ENCODE measurements at places on chromosomes 5 and 9. TPM values are rescaled to one million over a fixed set of nuclear protein-coding genes. Genes with fewer than 3 reads are reported as not detected.

ENTPD2 gene
- total RNA-seq: not detected

IFNK gene
- total RNA-seq: not detected

PPP1R26 gene
- 10.5 TPM for total RNA-seq

NR6A1 gene
- total RNA-seq: 0.88 TPM

TLN1 gene
- total RNA-seq: 306 TPM

MXD3 gene
- total RNA-seq: 2.7 TPM

AGXT2 gene
- not detected for total RNA-seq

MAP1B gene
- 164 TPM for total RNA-seq

CER1 gene
- not detected for total RNA-seq

PCDHB16 gene
- total RNA-seq: 1.1 TPM

- DNase-seq: no peak
Observed at GRCh38 chr5:33336891-33337636, 103.7 kb upstream of the TARS1 start.

GRCh38 chr5:168947212-168947868 is 353.6 kb downstream of the SLIT3 start:
- DNase-seq: peak; percentile 93

GRCh38 chr9:1216532-1216931 is 166.4 kb downstream of the DMRT2 start:
- no peak for DNase-seq

GRCh38 chr5:68554571-68555279 is 339.2 kb downstream of the PIK3R1 start:
- DNase-seq: peak; percentile 37

DNA sequence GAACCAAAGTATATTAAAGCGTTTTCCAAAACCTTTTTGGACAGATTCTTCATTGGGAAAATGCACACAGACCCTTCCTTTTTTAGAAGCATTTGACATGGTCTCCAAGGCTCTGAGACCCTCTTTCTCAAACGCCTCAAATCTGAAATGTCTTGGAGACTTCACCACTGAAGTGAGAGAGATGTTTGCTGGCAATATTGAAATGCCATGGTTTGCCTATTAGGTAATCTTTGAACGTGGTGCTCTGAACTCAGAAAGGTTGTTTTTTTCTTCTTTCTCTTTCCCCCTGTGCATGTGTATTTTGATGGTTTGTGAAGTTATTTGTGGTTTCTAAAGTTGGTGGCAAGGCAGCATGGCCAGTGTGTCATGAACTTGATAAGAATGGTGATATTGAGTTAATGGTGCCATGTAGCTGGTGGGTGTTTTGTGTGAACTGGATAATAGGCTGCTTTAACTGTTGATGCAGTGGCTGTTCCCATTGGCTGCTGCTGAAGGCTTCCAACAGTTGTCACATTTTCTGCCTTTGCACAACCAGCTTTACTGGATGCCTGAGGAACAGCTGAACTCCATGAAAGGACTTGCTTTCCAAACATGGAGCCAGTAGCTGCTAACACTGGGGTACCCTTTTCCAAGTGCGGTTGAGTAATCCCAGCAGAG is 1.7 kb downstream of the PALM2AKAP2 start:
- peak; percentile 76 for DNase-seq

DNA sequence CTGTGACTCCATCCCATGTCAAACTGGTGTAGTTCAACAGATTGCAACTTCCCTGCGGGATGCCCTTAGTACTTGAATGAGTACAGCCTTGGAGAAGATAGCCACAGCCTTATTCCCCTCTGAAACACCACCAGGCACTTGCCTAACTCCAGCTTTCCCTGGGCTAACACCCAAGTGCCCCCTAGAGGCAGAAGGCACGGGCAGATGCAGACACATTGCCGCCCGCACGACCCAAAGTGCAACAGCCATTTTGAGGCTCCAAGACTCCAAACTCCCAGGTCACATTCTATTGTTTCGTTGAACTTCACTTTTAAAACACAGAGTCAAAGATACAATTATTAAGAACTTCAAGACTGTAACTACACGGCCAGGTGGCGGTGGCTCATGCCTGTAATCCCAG is 163.6 kb upstream of the CDH6 start:
- DNase-seq: no peak

- no peak for DNase-seq
Observed at GRCh38 chr5:173746047-173746646, 129.7 kb upstream of the BOD1 start.

GRCh38 chr9:8860925-8861324 is 1061.3 kb upstream of the DMAC1 start:
- DNase-seq: peak; percentile 51

GRCh38 chr9:33375238-33375840 is 27.0 kb downstream of the AQP7 start:
- DNase-seq: no peak

GRCh38 chr5:15425766-15426165 is 74.2 kb upstream of the FBXL7 start:
- DNase-seq: no peak

GRCh38 chr9:28025186-28025585 is 451.9 kb upstream of the C9orf72 start:
- no peak for DNase-seq

- no peak for DNase-seq
Observed at GRCh38 chr9:27339661-27340284, 42.8 kb upstream of the EQTN start.

DNA sequence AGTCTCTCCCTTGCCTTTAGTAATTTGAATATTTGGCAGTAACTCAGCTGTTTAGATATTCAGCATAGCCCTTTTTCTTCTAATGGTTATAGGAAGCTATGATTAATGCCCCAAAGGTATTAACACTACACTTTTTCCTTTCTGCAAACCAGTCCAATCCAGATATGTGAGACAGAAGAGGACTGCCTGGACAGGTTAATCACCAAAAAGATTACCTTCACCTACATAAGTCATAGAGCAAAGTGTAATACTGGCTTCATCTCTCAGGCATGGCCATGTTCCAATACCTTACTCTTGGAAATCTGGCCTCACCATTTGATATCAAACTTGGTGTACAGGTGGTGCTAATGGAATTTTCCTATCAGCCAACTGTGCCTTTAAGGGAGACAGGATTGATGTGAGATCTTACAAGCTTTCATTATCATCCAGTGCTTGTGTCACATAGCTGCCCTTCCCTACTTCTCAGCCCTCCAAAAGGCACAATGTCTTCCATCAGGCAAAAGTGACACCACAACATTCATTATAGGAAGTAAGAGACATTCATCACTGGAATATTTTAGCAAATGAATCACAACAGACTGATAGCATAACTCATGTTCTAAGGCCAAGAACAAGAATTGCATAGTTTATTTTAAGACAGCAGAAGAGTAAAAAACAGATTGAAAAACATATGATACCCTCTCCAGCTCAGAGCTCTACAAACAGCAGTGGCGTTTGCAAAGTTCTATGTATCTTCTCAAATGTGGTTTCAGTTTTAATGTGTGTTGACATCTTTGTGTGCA is 91.2 kb upstream of the PAM start:
- peak; percentile 25 for DNase-seq

DNA sequence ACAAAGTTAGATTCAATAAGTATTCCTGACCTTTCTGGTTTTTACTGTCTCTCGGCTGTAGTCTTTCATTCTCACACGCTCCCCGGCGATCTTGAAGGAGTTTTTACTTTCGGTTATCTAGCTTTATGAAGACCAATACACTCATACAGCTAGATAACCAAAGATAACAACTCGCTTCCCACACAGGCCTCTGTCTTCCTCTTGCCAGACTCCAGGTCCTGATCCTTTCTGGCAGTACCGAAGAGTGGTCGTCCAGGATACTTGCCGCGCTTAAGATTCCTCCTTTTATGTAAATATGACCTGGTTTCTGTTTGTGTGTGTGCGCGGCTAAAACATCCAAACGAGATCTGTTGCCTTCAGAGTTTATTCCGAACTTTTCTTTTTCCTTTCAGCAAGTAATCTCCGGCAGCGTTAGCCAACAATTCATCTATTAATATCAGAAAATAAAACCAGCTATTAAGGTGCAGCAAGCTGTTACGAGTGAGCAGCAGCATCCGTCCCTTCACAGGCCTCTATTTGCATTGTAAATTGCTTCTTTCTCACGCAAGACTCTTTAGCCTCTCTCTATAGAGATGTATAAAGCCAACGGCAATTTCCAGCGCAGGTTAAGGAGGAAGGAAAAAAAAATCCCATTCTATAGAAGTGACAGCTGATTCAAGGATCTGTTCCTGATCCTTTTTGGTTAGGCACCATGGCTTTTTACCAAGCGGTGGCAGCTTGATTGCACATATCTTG is 216.1 kb downstream of the MEF2C start:
- no peak for DNase-seq

- DNase-seq: no peak
Observed at GRCh38 chr9:91082731-91083130, 279.0 kb downstream of the AUH start.

DNA sequence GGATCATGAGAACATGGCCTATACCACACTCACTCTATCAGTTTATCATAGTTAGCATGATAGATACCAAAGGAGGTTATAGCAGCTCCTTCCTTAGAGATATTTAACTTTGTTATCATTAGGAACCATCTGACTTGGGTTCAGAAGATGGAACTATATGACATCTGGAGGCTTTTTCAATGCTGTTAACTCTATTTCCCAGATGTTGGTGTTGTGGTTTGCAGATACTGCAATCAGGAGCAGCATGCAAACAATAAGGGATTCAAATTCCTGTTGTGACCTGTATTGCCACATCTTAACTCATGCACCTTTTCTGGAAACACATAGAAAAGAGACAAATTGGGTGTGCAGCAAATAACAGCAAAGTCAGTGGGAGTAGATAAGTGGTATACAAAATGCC is 201.7 kb downstream of the NNT start:
- DNase-seq: no peak

DNA sequence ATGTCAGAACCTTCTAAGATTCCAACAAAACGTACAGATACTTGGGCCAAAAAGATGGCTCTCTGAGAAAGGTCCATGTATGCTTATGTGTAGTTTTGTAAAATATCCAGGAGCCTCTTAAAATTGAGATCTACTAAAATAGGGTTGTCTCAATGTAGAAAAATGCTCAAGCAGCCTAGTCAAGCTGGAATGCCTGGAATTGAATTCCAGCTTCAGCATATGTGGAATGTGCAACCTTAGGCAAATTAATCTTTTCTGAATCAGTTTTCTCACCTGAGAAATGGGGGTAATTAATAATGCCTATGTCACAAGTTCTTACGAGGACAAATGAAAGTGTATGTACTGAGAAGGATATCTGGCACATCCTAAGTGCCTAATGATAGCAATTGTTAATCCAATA is 662.4 kb downstream of the DTWD2 start:
- no peak for DNase-seq

GRCh38 chr5:170297589-170298462 is at the start of gene LCP2:
TSS of gene LCP2 (minus strand) at chr5:170297777. CDS start at chr5:170297611, 166 bp downstream.
- DNase-seq: no peak

GRCh38 chr5:122170620-122171019 is 41.3 kb downstream of the ZNF474 start:
- DNase-seq: peak; percentile 89

DNA sequence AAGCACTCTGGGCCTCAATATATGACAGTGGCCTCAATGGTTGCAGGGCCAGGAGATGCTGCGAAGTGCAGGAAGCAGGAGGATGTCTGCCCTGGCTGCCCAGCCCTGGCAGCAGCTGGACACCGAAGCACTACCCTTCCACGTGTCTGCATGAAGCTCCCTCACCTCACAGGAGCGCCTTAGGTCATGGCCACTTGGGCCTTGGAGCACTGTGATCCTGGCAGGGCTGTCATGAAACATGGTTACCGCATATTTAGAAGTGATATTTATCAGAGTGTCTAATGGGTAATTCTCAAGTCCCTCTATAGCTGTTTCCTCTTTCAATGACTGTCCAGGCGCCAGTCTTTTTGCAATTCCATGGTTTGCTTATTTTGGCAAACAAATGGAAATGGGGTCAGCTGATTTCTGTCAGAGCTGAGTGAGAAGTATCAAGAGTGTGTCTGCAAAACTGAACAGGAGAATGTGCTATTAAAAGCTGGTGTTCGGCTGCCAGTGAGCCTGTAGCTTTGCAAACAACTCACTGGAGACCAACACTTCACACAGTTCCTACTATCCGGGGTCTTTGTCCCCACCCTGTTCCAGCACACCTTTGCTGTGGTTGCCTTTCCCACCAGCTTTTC is 285.9 kb downstream of the KIF4B start:
- DNase-seq: peak; percentile 47

DNA sequence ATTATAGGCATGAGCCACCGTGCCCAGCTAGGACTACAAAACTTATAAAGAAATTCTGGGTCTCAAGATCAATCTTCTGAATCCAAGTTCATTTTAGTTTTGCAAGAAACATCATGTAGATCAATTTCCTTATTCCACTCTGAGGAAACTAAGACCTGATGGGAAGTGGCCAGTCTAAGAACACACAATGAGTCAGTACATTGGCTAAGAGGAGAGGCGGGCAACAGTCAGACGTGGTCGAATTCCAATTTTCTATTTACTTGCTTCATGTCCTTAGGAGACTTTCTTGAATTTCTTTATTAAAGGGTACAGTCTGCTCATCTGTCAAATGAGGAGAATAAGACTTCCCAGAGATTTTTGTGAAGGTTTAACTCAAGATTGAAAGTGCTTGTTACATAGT is 432.1 kb upstream of the BRINP1 start:
- DNase-seq: no peak

DNA sequence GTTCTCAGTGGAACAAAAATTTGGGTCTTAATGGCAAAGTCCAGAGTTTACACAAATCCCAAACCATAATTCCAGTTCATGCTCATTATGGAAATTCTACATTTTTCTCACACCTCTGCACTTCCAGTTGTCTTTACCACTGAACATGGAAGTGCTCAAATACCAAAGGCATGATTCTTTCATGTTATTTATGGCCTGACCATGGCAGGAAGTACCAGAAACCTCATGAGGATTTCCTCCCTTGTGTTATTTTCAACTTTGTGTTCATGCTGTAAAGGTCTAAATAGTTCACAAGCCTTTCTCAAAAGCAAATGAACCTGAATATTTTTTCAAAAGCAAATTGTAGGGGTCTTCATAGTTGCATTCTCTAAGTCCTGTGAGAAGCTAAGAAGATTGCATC is 82.0 kb upstream of the ITGA1 start:
- no peak for DNase-seq

DNA sequence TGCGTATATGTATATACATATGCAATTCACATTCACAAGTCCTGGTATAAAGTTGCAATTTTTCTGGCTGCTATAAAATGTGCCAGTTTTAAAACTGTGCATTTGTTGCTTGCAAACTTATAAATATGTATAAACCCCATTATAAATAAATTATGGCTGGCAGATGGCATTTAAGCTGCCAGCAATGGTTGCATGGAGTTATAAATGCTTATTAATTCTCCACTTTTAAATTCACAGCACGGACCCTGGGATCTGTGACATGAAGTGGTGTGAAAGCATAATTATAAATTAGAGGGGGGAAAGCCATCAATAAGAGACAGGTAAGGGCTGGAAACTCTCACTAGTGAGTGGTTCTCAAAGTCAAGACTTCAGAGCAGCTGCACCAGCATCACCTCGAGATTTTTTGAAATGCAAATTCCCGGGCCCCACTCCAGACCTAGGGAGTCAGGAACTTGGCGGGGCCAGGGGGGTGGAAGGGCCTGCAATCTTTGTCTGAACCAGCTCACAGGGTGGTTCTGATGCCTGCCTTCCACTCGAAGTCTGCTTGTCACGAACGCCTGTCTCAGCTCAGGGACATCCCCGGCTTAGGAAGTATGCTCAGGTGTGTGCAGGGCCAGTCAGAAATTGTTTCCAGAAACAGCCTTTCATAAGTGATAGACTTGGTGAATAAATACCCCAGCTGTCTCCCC is 16.9 kb downstream of the S1PR3 start:
- no peak for DNase-seq

- no peak for DNase-seq
Observed at GRCh38 chr5:11857391-11857790, 46.9 kb downstream of the CTNND2 start.
